Activated CD4-positive, alpha-beta memory T cell treated with anti-CD3 and anti-CD28 coated beads for 36 hours (primary cell): ENCODE measurements at places on chromosomes 7 and 10. TPM values are rescaled to one million over a fixed set of nuclear protein-coding genes. Genes with fewer than 3 reads are reported as not detected.

GRCh38 chr7:150983893-150984368, 5.8 kb upstream of the KCNH2 start:
- peak; percentile 50 for DNase-seq

GRCh38 chr10:50234486-50234885, 16.8 kb downstream of the ASAH2 start:
- DNase-seq = no peak

DNA sequence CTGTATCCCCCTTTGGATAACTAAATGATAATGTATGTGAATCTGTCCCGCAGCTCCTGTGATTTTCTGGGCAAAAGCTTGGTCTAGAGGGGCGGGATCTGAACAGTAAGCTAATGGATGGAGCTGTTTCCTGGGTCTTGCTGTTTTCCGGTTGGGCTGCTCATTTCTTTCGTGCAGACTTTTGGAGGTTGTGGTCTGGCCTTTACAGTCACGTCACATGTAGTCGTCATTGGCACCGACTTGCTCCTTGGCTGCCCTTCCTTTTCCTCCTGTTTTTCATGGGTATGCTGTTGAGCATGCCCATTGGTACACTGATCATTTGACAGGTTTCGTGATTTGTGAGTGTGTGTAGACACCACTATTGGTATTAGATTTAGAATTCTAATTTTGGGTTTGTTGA, 2.0 kb downstream of the FBH1 start:
- DNase-seq = no peak

Gene ZNF736
- 23.6 TPM for total RNA-seq

DNA sequence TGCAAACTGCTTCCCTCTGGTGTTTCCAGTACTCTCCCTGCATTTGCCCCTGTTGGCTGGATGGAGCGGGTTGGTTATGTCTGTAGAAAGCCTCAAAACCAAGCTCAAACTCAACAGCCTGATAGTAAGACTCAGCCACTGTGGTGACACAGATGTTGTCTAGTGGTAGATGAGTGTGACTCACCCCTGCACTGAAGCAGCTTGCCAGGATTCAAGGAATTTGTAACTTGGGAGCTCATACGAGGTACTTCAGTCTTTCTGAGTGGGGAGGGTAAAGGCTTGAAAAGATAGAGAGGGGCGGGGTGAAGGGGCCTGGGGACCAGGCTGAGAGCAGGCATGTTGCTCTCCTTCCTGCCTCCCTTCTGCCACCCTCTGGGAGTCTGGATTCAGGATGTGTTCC, 22.9 kb upstream of the AQP1 start:
- DNase-seq = no peak

Gene PIP
- not detected for total RNA-seq

Gene ARHGAP19
- total RNA-seq = 53.2 TPM

- DNase-seq = no peak
These were observed 278.7 kb upstream of the PHYHIPL start for GRCh38 chr10:58897708-58898107.

DNA sequence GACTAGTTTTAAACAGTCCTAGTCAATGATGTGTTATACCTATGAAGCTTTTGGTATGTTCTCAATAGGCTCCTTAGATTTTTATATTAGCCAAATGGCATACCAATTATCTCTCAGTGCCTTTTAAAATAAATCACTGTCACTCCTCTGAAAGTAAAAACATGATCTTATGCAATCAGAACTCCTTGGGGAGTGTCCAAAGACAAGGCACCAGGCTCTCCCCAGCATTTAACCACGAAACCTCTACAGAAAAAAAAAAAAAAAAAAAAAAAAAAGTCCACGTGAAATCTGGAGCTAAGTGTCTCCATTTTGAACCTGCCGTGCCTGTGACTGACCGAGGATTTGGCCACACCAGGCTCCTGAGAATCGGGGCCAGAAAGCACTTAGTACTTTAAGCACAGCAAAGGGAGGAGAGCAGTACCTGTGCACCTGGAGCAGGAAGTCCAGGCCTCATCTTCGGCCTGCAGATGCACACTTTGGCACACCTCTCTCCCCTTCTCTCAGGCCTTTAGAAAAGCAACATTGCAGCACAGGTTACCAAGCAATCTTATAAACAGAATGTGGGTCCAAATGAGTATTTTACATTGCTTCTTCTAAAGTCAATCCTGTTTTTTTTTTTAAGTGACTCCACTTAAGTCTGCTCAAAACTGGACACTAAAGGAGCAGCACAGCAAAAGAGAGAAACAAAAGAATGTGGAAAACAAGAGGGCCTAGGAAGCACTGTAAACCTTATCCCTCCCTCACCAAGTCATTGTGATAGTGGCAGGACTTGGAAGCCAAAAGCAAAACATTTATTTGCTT, 1.5 kb downstream of the FAM13C start:
- DNase-seq = no peak

- DNase-seq = no peak
These were observed 83.4 kb upstream of the NUPR2 start for GRCh38 chr7:56199639-56200038.

DNA sequence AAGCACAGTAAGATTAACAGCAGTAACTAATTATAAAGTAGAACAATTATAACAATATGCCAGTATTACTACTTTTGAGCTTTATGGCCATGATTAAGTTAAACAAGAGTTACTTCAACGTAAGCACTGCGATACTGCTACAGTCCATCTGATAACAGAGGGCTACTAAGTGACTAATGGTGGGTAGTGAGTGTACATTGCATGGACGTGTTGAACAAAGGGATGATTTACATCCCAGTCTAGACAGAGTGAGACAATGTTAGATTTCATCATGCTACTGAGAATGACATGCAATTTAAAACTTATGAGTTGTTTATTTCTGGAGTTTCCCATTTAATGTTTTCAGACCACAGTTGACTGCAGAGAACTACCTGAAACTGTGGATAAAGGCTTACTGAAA, 45.6 kb downstream of the TPST1 start:
- DNase-seq = no peak

DNA sequence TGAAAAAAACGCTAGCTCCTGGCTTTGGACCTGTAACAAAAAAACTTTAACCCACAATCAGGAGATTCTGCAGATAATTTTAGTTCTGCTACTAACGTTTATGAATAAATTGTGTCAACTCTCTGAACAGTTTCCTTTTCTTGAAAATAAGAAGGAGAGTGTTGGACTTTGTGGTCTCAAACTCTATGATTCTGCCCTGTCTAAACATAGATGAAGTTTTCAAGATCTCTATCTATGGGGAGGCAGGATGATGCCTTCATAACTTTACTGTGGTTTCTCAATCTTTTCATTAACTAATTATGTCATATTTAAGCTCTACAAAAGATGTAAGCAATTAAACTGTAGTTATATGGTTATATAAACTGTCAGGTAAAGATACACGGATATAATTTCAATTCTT, 162.0 kb downstream of the REEP3 start:
- DNase-seq = no peak

GRCh38 chr10:119701861-119702260, 24.0 kb upstream of the INPP5F start:
- DNase-seq = no peak

- DNase-seq = no peak
These were observed 12.2 kb downstream of the DMTF1 start for GRCh38 chr7:87164433-87164832.

Gene HSPA12A
- 0.41 TPM for total RNA-seq

- no peak for DNase-seq
These were observed 222.6 kb downstream of the WDR11 start for GRCh38 chr10:121073728-121074127.

DNA sequence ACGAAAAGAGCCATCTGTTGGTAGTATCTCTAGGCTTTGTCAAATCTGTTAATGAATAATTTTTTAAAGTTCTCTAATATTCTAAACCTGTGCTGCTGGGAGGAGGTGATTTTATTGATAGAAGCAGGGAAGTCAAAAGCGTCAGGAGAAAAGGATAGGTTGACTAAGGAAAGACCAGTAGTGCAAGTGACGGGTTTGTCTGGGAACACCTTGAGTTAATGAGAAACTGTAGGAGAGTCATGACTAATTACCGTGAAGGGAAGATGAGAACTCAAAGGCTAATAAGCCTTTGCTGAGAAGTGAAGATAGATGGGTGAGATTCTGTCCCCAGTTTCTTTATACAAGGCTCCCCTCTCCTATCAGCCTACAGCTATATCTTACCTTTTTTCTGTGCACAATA, 5.0 kb upstream of the PDK4 start:
- DNase-seq = no peak

- DNase-seq = no peak
These were observed 39.4 kb upstream of the SH2D4B start for GRCh38 chr10:80498078-80498832.

- no peak for DNase-seq
These were observed 7.9 kb downstream of the KIF5B start for GRCh38 chr10:32048282-32048681.

DNA sequence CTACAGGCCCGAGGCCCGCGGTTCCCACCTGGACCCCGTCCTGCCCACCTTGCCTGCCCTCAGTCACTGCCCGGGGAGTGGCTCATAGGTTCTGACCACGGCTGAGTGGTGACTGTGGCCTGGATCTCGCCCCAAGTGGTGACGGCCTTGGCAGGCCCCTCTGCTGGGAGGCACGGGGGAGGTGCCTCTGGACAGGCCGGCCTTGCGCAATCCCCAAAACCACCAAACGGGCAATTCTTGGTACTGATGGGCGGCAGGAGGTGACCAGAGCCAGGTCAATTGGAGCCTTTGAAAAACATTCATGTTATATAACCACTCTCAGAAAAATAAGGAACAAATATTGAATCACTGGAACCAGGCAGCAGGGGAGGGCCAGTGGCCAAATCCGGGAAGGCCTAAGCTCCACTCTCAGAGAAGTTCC, 83.4 kb downstream of the PRKAG2 start:
- DNase-seq = no peak

Gene IDI2
- total RNA-seq = not detected

- peak; percentile 30 for DNase-seq
These were observed 45.5 kb upstream of the TARP start for GRCh38 chr7:38318803-38319416.

Gene CPA4
- total RNA-seq = 0.90 TPM

- no peak for DNase-seq
These were observed 438.6 kb upstream of the MGMT start for GRCh38 chr10:129028451-129028850.

- no peak for DNase-seq
These were observed 6.2 kb downstream of the GSAP start for GRCh38 chr7:77409739-77410547.

GRCh38 chr7:70072220-70072619, 473.9 kb downstream of the AUTS2 start:
- DNase-seq = no peak

Gene ITIH2
- total RNA-seq = not detected

Gene UBE3C
- total RNA-seq = 59.8 TPM

DNA sequence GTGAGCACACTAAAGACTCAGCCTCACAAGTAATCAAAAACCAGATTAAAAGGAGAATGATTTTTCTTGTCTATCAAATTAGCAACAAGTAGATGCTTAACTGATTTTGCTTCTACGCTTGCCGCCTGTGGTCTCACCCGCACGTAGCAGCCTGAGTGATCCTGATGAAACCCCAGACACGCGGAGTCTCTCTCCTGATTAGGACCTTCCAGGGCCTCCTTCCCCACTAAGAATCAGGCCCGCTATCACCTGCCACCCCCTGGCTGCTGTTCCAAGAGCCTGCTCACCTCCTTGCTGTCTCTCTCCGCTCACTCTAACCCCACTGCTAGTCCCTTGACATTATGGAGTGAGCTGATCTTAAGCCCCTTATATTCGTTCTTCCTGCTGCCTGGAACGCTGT, 325.9 kb upstream of the NRP1 start:
- no peak for DNase-seq

Gene FKBP6
- total RNA-seq = not detected

GRCh38 chr10:61923210-61923949, 21.9 kb downstream of the ARID5B start:
- no peak for DNase-seq

- no peak for DNase-seq
These were observed 386.7 kb upstream of the NPVF start for GRCh38 chr7:25615003-25615402.
